ENCODE measurements at places on chromosomes 2 and 18. TPM values are rescaled to one million over a fixed set of nuclear protein-coding genes. Genes with fewer than 3 reads are reported as not detected.

DNA sequence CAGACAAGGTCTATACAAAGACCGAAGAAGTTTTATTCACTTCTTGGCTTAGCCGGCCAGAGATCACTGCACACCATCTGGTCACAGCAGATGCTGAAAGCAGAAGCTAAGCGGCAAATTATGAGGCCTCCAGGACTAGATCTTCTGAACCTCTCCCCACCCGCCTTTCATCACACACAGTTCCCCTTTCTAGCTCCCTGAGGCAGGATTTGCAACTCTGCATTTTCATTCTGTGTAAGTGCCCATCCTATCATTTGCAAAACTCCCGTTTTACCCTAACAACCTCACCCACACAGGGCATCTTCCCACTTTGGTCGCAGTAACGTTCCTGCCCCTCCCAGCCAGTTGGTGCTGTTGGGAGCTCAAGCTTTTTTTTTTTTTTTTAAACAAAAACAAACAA is 3.1 kb upstream of the MOB1A start:
- H3K27ac ChIP-seq, result no peak overlapping the region
- DNase-seq, result no peak
- H3K4me1 ChIP-seq, result peaks cover 18% of the 10 kb centered on the region
- no peaks in the 10 kb centered on the region for H3K27me3 ChIP-seq
- no peak overlapping the region for H3K4me3 ChIP-seq

GRCh38 chr2:34401186-34401585 is 802.1 kb upstream of the FAM98A start:
- no peak for DNase-seq
- H3K36me3 ChIP-seq, result no peaks in the 10 kb centered on the region
- H3K4me1 ChIP-seq, result no peaks in the 10 kb centered on the region
- no peak overlapping the region for H3K27ac ChIP-seq
- H3K4me3 ChIP-seq, result no peak overlapping the region

DNA sequence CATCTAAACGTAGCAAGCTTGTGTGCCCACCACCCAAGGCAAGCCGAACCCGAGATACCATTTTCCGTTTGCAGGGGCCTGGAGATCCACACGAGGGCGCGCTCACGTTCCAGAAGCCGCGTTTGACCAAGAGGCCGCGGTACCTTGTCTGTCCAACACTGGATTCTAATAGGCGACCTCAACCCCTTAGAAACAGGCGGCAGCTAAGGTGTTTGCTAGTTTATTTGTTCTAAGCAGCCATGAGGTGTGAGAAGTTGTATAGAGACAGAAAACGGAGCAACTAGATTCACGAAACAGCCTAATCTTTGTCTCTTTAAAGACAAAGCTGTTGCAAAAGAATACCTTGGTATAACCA is 4.2 kb downstream of the HOXD11 start:
- no peaks in the 10 kb centered on the region for H3K27me3 ChIP-seq
- no peak for DNase-seq
- peaks cover 57% of the 10 kb centered on the region for H3K4me1 ChIP-seq
- no peak overlapping the region for H3K27ac ChIP-seq
- H3K4me3 ChIP-seq, result no peak overlapping the region
- H3K36me3 ChIP-seq, result no peaks in the 10 kb centered on the region

GRCh38 chr18:73245345-73245744 is 377.6 kb upstream of the NETO1 start:
- no peaks in the 10 kb centered on the region for H3K4me1 ChIP-seq
- no peak overlapping the region for H3K4me3 ChIP-seq
- H3K36me3 ChIP-seq, result no peaks in the 10 kb centered on the region
- no peaks in the 10 kb centered on the region for H3K27me3 ChIP-seq

GRCh38 chr2:190207930-190208329 is 111.7 kb downstream of the HIBCH start:
- H3K36me3 ChIP-seq, result peaks cover 10% of the 10 kb centered on the region
- no peaks in the 10 kb centered on the region for H3K27me3 ChIP-seq
- no peak for DNase-seq
- H3K4me1 ChIP-seq, result no peaks in the 10 kb centered on the region
- H3K4me3 ChIP-seq, result no peak overlapping the region

DNA sequence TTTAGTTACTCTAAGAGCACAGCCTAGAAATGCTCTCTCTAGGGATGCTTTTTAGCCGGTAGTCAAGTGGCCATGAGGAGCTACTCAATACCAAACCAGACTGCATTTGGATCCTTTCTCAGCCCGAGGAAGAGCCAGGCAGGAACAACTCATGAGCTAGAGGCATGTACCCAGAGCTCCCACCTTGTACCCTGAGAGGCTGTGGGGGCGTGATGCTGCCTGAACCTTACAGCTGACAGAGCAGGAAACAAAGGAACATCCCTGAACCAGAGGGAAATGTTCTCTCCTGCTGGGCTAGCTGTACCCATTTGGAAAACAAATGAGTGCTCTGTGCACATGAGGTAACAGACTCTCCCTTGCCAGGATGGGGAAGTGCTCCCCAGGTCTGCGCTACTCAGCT is 131.6 kb downstream of the OSR1 start:
- no peak overlapping the region for H3K4me3 ChIP-seq
- DNase-seq, result no peak
- peak overlapping the region; percentile 57 for H3K27ac ChIP-seq
- H3K4me1 ChIP-seq, result peaks cover 18% of the 10 kb centered on the region
- H3K36me3 ChIP-seq, result no peaks in the 10 kb centered on the region

GRCh38 chr2:72561621-72562318 is 264.1 kb downstream of the EXOC6B start:
- H3K4me3 ChIP-seq, result no peak overlapping the region
- no peaks in the 10 kb centered on the region for H3K36me3 ChIP-seq
- H3K27ac ChIP-seq, result no peak overlapping the region
- no peak for DNase-seq

- H3K27me3 ChIP-seq, result no peaks in the 10 kb centered on the region
- H3K36me3 ChIP-seq, result no peaks in the 10 kb centered on the region
- H3K4me1 ChIP-seq, result no peaks in the 10 kb centered on the region
- DNase-seq, result no peak
- H3K4me3 ChIP-seq, result no peak overlapping the region
These were observed 21.7 kb downstream of the SLC39A6 start for GRCh38 chr18:36107477-36107876.

- DNase-seq, result no peak
- H3K4me3 ChIP-seq, result peak overlapping the region; percentile 34
- H3K4me1 ChIP-seq, result peaks cover 19% of the 10 kb centered on the region
- H3K27me3 ChIP-seq, result peaks cover 4% of the 10 kb centered on the region
These were observed 491 bp downstream of the ALK start for GRCh38 chr2:29920631-29921559.

DNA sequence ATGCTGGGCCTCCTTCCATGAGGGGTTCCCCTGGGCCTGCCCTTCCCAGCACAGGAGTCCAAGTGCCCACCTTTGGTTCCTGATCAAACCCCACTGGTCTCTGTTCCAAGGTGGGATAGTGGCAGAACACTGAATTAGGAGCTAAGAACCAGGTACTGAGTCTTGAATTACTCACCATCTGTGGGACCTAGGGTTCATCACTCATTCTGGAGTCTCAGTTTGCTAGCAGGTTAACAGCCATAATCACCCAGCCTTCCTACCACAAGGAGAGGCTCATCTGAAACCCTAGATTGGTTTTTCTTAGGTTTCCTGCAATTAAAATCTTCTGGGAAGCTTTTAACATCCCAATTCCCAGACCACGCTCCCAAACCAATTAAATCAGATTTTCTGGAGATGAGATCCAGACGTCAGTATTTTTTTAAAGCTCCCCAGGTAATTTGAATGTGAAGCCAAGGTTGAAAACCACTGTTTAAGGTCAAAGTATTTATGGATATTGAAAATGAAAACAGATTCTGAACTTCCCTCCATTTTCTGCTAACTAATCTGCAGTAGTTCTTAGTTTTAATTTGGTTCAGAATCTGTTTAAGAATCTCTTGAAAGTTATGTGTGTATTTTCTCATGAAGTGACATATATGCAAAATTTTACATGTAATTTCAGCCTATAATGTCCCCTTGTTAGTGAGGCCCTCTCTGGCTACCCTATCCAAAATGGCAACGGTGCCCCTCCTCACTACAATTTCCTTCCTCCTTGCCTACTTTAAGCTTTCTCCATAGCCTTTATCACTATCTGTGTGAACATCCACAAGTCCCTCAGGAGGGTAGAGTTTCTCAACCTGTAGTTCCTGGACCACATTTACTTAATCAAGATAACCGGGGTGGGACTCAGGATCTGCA is 166.5 kb upstream of the CXCR4 start:
- no peak overlapping the region for H3K27ac ChIP-seq
- no peak overlapping the region for H3K4me3 ChIP-seq
- no peak for DNase-seq
- H3K36me3 ChIP-seq, result no peaks in the 10 kb centered on the region

DNA sequence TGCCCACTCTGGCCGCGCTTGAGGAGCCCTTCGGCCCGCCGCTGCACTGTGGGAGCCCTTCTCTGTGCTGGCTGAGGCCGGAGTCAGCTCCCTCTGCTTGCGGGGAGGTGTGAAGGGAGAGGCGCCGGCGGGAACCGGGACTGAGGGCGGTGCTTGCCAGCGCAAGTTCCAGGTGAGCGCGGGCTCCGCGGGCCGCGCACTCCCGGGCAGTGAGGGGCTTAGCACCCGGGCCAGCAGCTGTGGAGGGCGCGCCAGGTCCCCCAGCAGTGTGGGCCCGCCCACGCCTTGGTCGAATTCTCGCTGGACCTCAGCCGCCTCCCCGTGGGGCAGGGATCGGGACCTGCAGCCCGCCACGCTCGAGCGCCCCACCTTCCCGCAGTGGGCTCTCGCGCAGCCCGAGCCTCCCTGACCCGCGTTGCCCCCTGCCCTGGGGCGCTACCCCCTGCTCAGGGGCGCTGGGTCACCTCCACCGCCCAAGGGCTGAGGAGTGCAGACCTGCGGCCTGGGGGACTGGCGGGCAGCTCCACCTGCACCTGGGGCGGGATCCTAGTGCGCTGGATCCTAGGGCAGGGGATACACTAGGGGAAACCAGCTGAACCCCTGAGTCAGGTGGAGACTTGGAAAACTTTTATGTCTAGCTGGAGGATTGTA is 97.3 kb downstream of the CD8B2 start:
- H3K36me3 ChIP-seq, result no peaks in the 10 kb centered on the region
- no peak overlapping the region for H3K4me3 ChIP-seq
- DNase-seq, result no peak
- H3K27ac ChIP-seq, result no peak overlapping the region
- H3K27me3 ChIP-seq, result no peaks in the 10 kb centered on the region

CNDP1 gene
- 9.8 TPM for total RNA-seq

UBR3 gene
- 59.2 TPM for total RNA-seq

- H3K4me1 ChIP-seq, result no peaks in the 10 kb centered on the region
- H3K36me3 ChIP-seq, result no peaks in the 10 kb centered on the region
- DNase-seq, result no peak
- H3K4me3 ChIP-seq, result no peak overlapping the region
These were observed 72.2 kb downstream of the TMEM18 start for GRCh38 chr2:604854-605524.

IL36RN gene
- 0.25 TPM for total RNA-seq

POMC gene
- total RNA-seq, result 2.5 TPM

BUB1 gene
- 5.4 TPM for total RNA-seq

GRCh38 chr2:18883616-18884456 is 294.5 kb upstream of the NT5C1B start:
- no peaks in the 10 kb centered on the region for H3K4me1 ChIP-seq
- no peak overlapping the region for H3K27ac ChIP-seq
- no peak overlapping the region for H3K4me3 ChIP-seq
- DNase-seq, result no peak

DNA sequence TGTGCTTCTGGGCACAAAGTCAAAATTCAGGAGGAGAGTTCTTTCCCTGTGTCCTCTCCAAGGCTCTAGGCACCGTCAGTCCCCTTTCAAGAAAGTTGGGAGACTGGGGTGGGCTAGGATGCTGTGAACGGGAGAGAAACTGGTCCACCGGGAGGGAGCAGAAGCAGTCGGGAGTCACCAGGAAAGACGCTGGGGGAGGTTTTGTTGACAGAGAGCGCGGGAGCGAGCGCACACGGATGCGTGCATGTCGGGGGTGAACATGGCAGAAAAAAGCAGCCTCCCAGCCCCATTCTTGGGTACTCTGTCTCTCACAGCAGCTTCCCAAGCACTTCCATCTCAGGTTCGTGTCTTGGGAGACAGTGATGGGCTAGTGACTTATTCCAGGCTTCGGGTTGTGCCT is 97.1 kb upstream of the PXDN start:
- H3K4me1 ChIP-seq, result no peaks in the 10 kb centered on the region
- DNase-seq, result no peak
- no peak overlapping the region for H3K27ac ChIP-seq
- no peaks in the 10 kb centered on the region for H3K27me3 ChIP-seq

- no peak overlapping the region for H3K27ac ChIP-seq
- no peak for DNase-seq
- H3K4me3 ChIP-seq, result no peak overlapping the region
- no peaks in the 10 kb centered on the region for H3K27me3 ChIP-seq
These were observed 166.9 kb downstream of the GLI2 start for GRCh38 chr2:120902592-120902991.

ERICH2 gene
- not detected for total RNA-seq

- peaks cover 7% of the 10 kb centered on the region for H3K4me1 ChIP-seq
- no peak for DNase-seq
- no peak overlapping the region for H3K27ac ChIP-seq
- H3K36me3 ChIP-seq, result no peaks in the 10 kb centered on the region
These were observed 341.9 kb upstream of the SALL3 start for GRCh38 chr18:78637442-78638402.

- no peaks in the 10 kb centered on the region for H3K36me3 ChIP-seq
- peak overlapping the region; percentile 24 for H3K27ac ChIP-seq
- no peak for DNase-seq
- no peak overlapping the region for H3K4me3 ChIP-seq
- H3K27me3 ChIP-seq, result no peaks in the 10 kb centered on the region
These were observed 60.0 kb upstream of the AGAP1 start for GRCh38 chr2:235433860-235434259.

DNA sequence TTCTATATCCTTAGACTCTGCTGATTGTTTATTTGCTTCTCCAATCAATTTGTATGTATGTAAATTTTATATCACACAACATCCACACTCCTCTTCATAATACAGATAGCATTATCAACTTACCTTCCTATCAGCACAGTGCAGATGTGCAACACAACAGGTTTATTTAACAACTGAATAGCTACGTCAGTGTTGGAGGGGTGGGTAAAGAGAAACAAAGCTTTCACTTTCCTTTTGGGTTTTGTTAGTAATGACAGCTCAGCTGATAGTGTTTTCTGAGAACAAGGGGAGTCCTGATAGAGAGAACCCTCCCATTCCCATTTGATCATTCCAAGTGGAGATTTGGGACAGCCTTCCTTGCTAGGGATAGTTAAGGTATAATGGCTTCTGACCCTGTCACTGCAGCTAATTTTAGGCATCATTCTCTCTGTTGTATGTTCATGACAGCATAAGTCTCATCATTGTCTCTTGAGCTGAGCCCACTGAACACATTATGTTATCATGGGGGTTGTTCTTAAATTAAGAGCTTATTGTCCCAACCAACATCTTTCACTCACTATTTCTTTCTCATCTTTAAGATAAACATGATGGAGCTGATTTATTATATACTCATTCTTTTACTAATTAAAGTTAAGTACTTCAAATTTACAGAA is 227.7 kb downstream of the GPD2 start:
- H3K4me1 ChIP-seq, result no peaks in the 10 kb centered on the region
- H3K4me3 ChIP-seq, result no peak overlapping the region
- DNase-seq, result no peak

KCNG2 gene
- total RNA-seq, result not detected

All from vagina (tissue), 2 donors.